ENCODE measurements at places on chromosomes 11 and 22. TPM values are rescaled to one million over a fixed set of nuclear protein-coding genes. Genes with fewer than 3 reads are reported as not detected.

BTG4 gene
- not detected for polyA plus RNA-seq

APOL1 gene
- polyA plus RNA-seq = 0.06 TPM

FAM111A gene
- 5.3 TPM for polyA plus RNA-seq

APOBEC3B gene
- polyA plus RNA-seq = 6.8 TPM

HTR3A gene
- polyA plus RNA-seq = not detected

DNA sequence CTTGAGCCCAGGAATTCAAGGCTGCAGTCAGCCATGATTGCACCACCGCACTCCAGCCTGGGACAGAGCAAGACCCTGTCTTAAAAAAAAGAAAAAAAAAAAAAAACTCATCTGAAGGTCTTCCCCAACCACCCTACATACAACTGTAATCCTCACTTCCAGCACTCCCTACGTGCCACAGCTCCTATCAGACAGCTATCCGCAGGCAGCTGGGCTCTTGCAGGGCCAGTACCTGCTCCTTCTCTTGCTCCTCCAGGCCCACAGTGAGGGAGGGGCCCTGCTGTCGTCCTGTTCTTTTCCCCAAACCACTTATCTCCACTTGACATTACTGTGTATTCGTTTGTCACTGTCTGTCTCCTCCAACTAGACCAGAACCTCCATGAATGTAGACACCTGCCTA is 156.1 kb upstream of the NECTIN1 start:
- DNase-seq = no peak

DNA sequence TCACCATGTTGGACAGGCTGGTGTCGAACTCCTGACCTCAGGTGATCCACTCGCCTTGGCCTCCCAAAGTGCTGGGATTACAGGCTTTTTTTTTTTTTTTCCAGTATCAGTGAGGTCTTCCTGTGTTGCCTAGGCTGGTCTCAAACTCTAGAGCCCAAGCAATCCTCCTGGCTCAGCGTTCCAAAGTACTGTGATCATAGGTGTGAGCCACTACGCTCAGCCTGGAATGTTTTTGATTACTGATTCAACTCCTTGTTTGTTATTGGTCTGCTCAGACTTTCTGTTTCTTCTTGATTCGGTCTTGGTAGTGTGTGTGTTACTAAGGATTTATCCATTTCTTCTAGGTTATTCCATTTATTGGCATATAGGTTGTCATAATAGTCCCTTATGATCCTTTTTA is 31.3 kb downstream of the NAGA start:
- DNase-seq = no peak

DNA sequence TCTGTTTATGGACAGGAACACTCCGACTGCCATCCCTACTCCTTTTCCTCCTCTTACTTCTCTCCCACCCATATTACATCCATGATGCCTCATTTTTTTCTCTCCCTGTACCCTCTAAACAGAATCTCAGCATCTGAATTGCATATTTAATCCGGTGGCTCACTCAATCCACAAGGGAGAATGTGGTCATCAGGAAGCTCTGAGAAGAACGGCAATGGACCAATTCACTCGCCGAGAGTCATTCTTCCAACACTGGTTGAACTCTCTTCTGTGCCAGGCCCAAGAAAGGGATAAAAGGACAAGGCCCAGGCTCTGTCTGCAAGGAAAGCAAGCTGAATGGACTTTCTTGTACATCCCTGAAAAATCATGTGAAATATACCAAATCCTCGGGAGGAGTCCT is 15.9 kb downstream of the MAP6 start:
- no peak for DNase-seq

Measured in cardiac muscle cell (in vitro differentiated cells and primary cell).